ENCODE measurements at places on chromosomes 5 and 9.

- no peak for DNase-seq
Measured at GRCh38 chr9:134782921-134783698, 97.5 kb upstream of the FCN2 start.

DNA sequence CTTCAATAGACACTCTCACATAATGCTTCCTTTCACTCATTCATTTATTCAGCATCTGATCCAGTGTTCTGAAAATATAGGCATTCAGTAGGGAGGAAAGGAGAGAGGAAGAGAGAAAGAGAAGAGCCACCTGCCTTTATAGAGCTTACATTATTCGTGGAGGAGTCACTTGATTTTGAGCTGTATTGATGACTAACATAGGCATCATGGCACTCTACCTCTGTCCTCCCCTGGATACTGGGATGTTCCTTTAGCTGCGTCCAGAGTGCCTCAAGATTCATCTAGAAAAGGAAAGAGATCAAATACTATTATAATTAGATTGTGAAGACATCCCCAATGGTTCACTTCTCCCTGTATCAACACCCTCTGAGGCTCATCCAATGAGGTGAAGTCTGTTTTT is 345.1 kb downstream of the SPATA31D1 start:
- DNase-seq: no peak

- no peak for DNase-seq
Measured at GRCh38 chr9:37295796-37296195, 126.7 kb upstream of the GRHPR start.

GRCh38 chr5:2658881-2659470 is 92.5 kb downstream of the IRX2 start:
- DNase-seq: no peak

DNA sequence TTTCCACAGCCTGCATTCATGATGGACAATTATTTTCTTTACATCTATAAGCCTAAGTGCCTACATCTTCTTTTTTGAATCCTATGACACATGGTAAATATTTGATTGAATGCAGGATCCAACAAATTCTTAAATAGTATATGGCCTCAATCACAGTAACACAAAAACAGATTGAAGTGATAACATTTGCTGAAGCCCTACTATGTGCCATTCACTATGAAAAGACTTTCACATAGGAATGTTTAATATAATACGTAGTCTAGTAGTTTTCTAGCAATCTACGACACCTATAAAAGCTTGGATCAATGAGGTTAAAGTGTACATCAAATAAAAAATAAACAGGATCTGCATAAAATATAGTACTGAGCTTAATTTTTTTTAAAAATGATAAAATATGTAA is 231.0 kb downstream of the AP3B1 start:
- DNase-seq: no peak

GRCh38 chr5:134175921-134176510 is 734 bp downstream of the SKP1 start:
- no peak for DNase-seq

DNA sequence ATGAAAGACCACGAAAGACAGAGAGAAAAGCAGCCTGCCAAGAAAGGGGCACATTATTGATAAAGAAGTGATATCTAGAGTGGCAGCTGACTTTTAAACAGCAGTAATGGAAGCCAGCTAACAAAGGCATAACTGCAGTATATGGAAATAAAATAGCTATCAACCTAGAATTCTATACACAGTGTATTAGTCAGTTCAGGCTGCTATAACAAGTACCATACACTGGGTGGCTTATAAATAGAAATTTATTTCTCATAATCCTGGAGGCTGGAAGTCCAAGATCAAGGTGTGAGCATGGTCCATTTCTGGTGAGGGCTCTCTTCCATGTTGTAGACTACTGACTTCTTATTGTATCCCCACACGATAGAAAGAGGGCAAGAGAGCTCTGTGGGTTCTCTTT is 109.8 kb downstream of the DEPDC1B start:
- DNase-seq: no peak

GRCh38 chr5:169695919-169696490 is 58.9 kb downstream of the DOCK2 start:
- no peak for DNase-seq

DNA sequence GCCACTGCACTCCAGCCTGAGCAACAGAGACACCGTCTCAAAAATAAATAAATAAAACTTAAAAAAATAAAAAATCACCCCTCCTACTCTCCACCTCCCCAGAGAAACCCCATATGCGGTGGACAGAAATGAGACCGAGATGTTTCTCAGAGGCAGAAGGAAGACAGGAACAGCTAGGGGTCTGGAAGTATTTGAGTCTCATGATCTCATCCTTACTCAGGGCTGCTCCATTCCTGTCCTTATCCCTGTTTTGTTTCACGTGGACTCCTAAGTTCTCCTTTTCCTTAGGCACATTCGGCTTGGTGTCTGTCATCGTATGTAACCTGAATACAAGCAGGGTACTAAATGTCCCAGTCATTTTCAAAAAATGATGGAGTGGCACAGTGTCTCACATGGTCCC is 76.1 kb downstream of the C9orf50 start:
- no peak for DNase-seq

DNA sequence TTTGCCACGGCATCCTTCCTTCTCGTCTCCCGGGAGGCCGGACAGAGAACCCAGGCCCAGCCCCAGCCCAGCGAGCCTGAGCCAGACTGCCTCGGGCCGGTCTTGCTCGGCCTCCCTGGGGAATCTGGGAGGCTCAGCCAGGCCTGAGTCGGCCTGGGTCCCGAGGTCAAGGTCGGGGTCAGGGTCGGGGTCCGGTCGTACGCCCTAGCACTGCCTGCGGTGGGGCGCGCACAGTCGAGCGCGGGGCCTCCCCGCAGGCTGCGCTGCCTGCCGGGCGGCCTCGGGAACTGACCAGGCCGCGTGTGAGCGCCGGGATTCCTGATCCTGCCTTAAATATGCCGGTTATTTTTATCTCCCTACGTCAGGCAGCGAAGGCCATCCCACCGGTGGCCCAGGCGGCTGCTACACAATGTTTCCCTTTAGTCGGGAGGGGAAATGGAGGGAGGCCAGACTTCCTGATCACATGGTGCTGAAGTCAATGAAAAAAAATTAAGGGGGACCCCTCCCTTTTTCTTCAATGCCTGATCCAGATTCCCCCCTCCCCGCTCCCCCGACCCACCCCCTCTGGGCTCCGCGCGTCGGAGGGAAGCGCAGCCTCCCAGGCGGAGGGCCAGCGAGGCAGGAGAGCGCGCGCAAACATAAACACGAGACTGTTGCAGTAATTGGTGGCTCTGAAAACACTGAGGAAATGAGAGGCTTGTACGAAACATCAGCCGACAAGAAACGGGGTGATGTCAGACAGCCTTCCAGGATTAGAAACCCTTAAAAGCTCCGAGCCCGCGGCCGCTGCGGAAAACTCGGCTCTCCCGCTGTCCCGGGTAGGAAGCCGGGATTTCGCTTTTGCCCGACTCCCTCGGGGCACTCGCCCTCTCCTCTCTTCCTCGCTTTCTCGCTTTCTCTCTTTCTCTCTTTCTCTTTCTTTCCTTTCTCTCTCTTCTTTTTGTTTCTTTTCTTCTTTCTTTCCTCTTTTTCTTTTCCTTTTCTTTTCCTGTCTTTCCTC is 148.2 kb upstream of the KLF4 start:
- peak; percentile 82 for DNase-seq

- peak; percentile 39 for DNase-seq
Measured at GRCh38 chr9:128203024-128203706, at the start of gene DNM1. DNM1 (plus strand) TSS chr9:128203379; CDS start chr9:128203471, 92 bp downstream.

GRCh38 chr9:130106860-130107233 is 53.1 kb downstream of the GPR107 start:
- DNase-seq: no peak

- no peak for DNase-seq
Measured at GRCh38 chr9:35001803-35002502, 12.4 kb downstream of the DNAJB5 start.
